ENCODE measurements at places on chromosomes 6 and 20. TPM values are rescaled to one million over a fixed set of nuclear protein-coding genes. Genes with fewer than 3 reads are reported as not detected.

NR2E1 gene
- total RNA-seq = not detected

SLC17A4 gene
- total RNA-seq = not detected

WDR46 gene
- 84.9 TPM for total RNA-seq

MUCL3 gene
- total RNA-seq = not detected

TP53TG5 gene
- not detected for total RNA-seq

NEDD9 gene
- total RNA-seq = 17.1 TPM

ZSCAN23 gene
- total RNA-seq = 0.74 TPM

KCNK15 gene
- total RNA-seq = 0.07 TPM

DNA sequence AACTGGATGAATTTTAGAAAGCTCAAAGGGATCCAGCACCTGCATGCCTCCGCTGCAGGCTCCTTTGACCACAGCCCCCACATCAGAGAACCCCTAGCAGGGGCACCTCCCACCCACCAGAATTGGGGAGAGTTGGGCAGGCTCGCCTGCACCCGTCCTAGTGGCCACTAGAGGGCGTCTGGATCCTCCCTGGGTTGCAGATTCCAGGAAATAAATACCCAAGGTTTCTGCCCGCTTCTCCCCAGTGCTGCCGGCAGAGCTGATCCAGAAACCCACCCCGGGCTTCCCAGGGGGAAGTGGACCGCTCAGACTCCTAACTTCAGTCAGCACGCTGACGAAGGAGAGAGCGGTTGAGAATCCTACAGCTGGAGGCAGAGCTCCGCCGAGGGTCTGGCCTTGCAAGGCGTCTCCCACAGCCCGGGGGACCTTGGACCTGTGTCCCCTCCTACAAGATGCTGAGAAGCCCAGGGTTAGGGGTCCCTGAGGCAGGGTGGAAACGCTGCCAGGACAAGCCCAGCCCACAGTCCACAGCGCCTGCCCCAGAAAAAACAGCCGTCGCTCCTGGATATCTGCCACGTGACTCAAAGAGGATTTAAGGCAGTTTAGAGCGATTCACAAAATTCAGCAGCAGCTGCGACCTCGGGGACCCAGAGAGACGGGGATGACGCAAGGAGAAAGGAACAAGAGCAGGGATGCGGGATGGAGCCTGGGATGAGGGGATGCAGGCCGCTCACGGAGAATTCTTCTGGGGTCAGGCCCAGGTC lies 32.6 kb upstream of the PHACTR3 start:
- DNase-seq = peak; percentile 36

- no peak for DNase-seq
Observed at GRCh38 chr6:105022416-105022815, 65.5 kb downstream of the LIN28B start.

- DNase-seq = no peak
Observed at GRCh38 chr6:22598339-22598738, 29.0 kb downstream of the HDGFL1 start.

- DNase-seq = no peak
Observed at GRCh38 chr6:166658115-166658791, 31.2 kb upstream of the RPS6KA2 start.

DNA sequence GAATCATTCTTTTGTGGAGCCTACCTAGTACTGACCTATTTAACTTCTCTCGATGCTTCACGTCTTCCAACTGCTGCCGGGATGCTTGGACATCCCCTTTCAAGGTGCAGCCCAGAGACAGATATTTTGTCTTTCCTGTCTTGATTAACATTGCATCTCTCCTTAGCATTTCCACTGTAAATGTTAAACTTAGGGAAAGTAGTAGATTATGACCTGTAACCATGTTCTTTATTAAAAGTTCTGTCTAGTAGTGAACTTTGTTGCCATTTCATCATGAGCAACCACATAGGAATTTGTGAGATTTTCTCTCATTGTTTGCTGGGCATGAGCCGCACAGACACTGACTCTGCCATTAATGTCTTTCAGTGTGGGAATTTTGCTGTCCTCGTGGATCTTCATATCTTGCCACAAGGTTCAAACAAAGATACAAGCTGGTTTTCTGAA lies 117.9 kb downstream of the JAG1 start:
- peak; percentile 54 for DNase-seq

DNA sequence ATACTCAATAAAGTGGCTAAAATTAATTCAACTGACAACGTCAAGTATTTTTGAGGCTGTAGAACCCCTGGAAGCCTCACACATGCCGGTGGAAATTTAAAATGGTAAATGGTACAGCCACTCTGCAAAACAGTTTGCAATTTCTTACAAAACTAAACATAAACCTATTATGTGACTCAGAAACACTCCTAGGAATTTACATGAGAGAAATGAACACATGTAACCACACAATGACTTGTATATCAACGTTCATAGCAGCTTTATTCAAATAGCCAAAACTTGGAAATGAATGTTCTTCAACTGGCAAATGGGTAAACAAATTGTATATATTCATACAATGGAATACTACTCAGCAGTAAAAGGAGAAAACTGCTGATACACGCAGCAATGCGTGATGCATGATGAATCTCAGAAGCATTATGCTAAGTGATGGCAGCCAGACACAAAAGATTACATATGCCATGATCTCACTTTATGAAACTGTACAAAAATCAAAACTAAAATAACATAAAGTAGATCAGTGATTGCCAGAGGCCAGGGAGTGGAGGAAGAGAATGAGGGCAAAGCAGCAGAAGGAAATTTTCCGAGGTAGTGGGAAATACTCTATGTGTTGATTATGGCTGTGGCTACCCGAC lies 112.5 kb downstream of the FAM50B start:
- no peak for DNase-seq

- DNase-seq = no peak
Observed at GRCh38 chr6:37779111-37779800, 40.3 kb upstream of the ZFAND3 start.

DNA sequence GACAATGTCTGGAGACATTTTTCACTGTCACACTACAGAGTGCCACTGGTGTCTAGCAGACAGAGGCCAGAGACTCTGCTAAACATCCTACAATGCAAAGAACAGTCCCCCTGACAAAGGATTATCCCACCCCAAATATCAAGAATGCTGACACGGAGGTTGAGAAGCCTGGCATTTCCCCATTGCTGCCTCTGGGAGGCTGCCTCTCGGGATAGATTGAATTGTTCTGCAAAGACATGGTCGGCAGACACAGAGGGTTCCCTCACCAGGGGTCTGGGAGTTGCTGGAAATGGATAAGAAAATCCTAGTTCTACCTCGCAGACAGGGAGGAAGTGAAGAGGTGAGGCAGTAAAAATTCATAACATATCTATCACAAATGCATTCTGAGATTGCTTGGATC lies 166.4 kb upstream of the AGPAT4 start:
- no peak for DNase-seq

- peak; percentile 45 for DNase-seq
Observed at GRCh38 chr20:2349801-2350200, 30.9 kb upstream of the TGM6 start.

GRCh38 chr6:39204646-39205244 lies 24.5 kb downstream of the KCNK5 start:
- no peak for DNase-seq

GRCh38 chr20:57856658-57857057 lies 146.8 kb upstream of the PMEPA1 start:
- DNase-seq = no peak

GRCh38 chr20:54176610-54177009 lies 2.8 kb upstream of the CYP24A1 start:
- peak; percentile 63 for DNase-seq

- peak; percentile 68 for DNase-seq
Observed at GRCh38 chr6:17015144-17015543, 86.7 kb upstream of the STMND1 start.

GRCh38 chr6:168529214-168529613 lies 88.2 kb downstream of the SMOC2 start:
- DNase-seq = no peak

DNA sequence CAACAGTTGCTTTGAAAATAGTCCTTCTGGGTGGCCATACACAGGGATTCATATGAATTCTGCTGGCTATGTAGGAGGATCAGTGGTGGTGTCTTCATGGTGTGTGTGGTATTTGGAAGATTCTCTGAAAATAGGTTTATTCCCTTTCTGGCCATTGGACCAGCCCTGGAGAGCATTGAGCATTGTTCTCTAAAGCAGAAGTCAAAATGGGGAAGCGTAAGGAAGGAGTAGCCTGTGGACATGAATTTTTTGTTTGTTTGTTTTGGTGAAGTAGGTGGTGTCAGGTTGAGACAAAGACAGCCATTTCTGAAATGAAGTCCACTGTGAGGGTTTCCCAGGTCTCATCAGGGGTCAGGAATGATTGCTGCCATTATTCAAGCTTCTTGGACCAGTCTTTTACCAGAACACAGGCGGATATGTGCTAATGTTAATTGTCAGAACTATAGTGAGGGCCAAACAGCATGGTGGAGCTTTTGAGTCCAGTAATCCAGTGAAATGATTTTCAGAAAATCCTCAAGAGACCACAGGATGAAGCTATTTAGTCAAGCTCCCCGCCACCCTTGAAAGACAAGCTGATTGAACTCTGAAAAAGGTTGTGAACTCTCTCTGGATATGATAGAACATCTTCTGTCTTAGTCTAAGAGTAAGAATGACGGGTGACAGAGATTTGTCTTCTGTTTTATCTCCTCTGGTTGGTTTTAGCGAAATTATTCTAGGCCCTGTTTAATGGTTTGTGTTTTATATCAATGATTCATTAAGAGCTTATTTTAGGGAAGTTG lies 60.0 kb downstream of the DNAH8 start:
- DNase-seq = no peak

- DNase-seq = peak; percentile 68
Observed at GRCh38 chr20:50283922-50284810, 93.5 kb downstream of the CEBPB start.

DNA sequence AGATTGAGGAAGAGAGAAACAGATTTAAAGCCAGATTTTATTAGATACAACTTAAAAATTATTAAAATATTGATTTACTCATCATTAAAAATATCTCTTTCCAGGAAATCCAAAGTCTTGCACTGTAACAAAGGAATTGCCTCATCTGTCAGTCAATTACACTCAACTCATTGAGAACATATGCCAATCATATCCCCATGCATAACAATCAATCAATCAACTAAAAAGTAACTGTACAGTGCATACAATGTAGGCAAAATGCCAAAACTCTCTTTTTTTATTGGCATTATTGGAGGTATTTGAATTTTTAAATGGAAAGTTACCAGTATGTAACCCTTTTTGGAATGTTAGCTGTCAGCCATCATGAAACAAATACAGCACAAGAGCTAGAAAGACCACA lies 45.3 kb upstream of the FAM83B start:
- no peak for DNase-seq

Measured in HFFc6 (cell line).